ENCODE measurements at places on chromosomes 5 and 9. TPM values are rescaled to one million over a fixed set of nuclear protein-coding genes. Genes with fewer than 3 reads are reported as not detected.

DNA sequence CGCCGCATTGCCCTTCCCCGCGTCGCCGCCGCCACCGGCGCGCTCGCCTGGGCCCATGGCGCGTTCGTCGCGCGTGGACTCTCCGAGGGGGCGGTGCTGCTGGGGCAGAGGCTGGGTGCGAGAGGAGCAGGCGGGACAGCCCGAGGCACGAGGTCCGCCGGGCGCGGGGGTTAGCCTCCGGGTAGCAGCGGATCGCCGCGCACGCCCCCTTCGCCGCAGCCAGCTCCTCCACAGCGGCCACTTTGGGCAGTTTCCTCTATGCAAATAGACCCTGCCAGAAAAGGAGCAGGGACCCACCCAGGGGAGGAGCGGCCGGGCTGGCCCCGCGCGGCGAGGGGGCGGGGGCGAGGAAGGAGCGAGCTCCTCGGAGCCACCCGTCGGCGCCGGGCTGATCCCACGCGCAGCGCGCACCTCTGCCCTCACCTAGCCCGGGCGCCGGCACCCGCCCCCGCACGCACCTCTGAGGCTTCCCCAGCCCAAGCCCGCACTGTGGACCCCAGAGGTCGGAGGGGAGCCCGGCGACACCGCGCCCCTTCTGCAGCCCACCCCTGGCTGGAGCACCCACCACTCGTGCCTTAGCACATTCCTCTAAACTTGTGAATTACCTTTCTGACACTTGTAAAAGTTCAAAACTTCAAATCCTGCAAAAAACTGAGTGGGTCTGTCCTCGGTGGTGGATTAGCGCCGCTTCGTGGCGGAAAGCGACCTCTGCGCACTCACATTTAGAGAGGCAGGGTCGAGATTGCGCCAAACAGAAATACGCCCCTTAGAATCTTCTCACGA, at the start of gene COL23A1:
Gene COL23A1 (minus strand): TSS at position 253 of the 783 bp plus-strand sequence.
- no peak for DNase-seq

GRCh38 chr9:126844085-126844484, 16.4 kb upstream of the ZBTB34 start:
- no peak for DNase-seq

GRCh38 chr5:133896873-133897272, 71.6 kb downstream of the C5orf15 start:
- no peak for DNase-seq

DNA sequence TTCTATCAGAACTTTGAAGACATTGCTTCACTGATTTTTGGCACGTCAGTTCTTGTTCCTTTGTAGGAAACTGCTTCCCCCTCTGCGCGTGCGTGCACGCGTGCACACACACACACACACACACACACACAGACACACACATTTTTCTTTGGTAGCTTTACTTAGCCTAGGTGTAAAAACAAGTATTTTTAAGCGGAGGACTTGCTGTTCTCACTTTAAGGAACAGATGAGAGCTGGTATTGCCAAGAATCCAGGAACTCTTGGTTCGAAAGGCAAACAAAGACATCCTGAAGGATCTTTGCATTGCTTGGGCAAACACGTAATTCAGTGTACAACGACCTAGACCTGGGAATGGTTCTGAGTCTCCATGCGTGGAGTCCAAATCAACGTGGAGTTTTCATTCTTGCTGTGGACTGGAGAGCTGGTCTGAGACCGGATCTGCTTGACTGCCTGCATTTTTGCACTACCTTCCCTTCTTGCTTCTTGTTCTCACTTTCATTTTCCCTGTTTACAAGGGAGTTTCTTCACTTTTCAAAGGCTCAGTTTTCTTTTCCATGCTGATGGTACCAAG, 8.2 kb downstream of the TMEM268 start:
- no peak for DNase-seq

DNA sequence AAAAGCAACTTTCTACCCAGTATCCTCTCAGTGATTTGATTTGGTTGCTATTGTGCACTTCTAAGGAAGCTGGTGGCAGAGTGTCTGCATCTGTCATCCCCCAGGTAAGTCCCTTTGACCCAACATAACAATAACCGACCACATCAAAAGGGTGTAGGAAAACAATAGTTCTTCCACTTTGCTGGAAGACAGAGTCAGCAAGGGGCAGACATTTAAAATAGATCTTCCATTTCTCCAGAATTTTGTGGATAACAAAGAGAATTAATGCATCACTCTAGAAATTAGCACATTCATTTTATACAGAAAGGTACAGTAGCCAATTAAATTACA, 177.5 kb downstream of the EBF1 start:
- no peak for DNase-seq

The PCDHA9 gene
- total RNA-seq, result not detected

The GEMIN5 gene
- total RNA-seq, result 20.8 TPM
